ENCODE measurements at places on chromosomes 5 and 9.

DNA sequence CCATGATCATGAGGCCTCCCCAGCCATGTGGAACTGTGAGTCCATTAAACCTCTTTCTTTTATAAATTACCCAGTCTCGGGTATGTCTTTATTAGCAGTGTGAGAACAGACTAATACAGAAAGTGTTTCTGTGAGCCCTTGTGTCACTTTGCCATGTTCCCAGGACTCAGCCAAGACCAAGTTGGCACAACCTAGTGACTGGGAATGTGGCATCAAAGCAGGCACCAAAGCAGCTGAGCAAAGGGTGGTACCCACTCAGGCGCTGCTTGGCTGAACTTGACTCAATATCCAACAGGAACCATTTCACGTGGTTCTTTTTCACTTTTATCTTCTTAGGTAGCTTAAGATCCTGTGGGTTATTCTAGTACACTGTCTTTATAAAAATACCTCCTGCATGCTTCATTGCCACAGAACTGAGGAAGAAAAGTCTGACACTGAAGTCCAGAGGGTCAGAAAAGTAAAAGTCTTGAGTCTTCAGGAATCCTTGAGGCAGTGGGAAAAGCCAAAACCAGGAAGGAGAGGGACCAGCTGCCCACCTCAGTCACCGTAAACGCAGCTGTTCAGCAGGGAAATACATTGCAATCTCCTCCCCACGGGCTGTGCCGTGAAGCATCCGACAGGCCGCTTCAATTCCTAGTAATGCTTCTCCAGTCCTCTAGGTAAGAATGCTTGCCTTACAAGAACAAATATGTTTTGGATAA, 90.5 kb upstream of the RETREG1 start:
- no peak for DNase-seq

DNA sequence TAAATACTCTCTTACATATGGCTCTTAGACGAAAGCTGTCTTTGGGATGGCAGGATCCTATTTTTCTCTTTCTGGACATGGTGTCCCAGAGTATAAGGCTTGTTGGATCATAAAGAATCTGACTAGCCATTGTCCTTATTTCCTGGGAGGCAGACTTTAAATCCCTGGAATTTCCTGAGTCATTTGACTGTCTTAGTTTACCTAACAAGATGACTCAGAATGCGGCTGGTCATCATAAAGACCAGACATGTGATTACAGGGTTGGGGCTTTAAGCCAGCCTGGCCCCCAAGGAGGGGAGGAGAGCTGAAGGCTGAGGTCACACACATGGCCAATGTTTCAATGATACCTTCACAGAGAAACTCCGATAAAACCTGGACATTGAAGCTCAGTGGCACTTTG, 37.2 kb downstream of the FAM240B start:
- no peak for DNase-seq

- DNase-seq, result no peak
These were observed 20.3 kb downstream of the PAEP start for GRCh38 chr9:135581636-135582426.

DNA sequence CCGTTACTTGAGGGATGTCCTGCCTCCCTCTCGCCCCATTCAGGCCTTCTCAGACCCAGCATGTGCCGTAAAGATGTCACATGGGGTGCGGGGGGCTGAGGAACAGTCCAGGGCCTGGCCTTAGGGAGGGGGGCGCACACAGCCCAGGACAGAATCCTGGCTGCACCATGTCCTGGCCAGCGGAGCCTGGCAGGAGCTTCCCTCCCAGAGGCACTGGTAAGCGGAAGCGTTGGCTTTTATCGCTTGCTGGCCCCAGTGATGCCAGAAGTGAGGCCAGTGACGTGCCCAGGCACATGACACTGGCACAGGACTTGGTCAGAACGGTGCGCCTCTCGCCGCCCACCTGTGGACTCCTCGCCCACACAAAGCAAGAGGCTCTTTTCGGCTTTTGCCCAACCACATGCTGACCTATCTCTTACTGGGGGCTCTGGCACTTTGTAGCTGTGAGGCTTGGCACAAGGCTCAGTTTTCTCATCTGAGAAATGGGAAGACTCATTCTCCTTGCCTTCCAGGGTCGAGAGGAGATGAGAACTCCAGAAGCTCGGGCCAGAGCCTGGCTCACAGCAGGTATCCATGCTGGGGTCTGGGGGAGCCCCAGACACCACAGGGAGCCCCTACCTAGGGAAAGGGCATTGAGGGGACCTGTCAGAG, 59.0 kb downstream of the LMX1B start:
- no peak for DNase-seq

DNA sequence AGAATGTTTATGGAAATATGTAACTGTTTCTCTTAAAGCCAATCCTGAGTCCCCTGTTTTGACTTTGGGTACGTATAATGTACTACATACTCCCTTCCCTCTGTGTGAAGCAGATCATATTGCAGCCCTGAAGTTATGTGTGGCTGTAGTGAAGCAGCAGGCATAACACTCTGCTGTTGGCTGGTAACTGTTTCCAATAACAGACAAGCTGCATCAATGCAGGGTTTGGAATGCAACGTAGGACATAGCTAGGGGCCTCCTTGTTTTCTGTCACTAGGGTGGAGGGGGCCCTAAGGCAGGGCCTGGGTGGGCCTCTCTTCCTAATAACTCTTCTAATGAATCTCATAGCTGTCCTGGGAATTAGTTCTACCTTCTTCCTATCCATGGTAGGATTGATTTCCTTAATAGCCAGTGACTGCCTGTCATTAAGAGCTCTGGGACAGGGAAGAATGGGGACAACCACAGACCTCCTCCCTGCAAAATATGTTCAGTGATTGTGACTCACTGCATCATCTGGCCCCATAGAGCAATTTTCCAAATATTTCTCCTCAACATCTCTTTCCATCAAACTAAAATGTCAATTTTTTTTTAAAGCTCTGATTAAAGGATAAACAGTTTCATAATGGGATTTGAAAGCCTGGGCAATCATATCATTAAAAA, 129.6 kb upstream of the HMHB1 start:
- DNase-seq, result no peak

GRCh38 chr9:37989701-37990100, 79.3 kb downstream of the SHB start:
- no peak for DNase-seq

DNA sequence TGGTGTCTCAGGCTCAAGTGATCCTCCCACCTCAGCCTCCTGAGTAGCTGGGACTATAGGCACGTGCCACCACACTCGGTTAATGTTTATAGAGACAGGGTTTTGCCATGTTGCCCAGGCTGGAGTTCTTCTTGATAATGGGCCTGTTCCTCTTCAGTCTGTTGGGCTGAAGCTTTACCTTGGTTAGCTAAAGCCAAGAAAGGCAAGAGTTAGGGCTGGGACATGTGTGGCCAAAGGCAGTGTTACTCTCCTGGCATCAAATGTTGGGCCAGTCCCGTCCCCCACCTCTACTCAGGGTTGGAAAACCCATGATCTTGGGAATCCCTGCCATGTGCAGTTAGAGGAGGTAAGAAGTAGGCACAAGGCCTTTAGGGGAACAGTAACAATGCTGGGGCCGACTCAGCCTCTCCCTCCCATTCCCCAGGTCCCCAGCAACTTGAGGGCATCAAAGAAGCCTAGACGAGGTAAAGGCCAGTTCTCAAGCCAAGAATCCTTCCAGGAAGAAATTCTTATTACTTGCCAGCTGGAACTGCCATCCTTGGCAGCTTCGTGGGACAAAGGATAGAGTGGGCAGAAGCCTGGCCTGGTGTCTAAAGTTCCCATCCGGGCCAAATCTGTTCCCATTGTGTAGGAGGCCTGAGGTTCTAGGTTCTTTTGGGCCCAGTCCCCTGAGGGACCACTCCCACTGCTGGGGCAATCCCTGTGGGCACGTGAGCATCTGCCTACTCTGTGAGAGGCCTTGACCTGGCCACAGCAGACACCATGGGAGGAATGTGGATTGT, 4.5 kb downstream of the EGR1 start:
- no peak for DNase-seq

GRCh38 chr5:28493456-28493855, 1455.1 kb upstream of the CDH9 start:
- no peak for DNase-seq

DNA sequence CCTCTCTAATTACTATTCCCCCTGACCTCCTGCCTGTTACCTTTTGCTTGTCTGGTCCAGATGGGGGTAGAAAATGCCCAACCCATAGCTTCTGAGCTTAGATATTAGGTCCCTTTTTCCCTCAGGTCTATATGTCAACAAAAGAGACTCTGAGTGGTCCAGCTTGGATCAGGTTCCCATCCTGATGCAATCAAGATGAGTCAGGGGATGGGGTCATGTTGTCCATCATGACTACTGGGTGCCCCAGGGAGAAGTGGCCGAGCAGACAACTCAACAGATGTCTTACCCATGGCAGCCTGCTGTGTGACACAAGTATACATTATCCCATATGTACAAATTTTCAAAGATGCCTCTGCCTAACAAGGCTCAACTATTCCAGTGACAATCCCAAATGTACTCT, 9.1 kb upstream of the ANKH start:
- no peak for DNase-seq

DNA sequence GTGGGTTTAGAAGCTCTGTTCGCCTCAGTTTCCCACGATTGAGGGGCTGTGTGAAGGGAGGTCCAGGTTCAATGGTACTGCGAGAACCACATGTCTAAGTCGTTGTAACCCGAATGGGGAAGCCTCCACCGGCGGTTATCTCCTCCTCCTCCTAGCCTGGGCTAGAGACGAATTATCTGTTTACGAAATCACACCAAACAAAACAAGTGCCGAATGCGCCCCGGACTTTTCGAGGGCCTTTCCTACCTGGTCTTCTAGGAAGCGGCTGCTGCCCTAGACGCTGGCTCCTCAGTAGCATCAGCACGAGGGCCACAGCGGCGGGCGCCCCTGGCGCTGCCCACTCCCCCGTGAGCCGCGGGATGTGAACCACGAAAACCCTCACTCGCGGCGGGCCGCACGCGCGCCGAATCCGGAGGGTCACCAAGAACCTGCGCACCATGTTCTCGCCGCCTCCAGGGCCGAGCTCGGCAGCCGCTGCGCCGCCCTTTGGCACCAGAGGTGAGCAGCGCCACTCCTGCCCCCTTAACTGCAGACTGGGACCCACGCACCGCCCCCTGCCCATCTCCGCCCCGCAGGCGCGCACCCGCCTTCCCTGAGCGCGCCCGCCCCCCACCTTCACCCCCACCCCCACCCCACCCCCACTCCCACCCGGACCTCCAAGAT, at the start of gene CDKN2A:
CDKN2A (minus strand) TSS at position 500 of the 663 bp plus-strand sequence.
- DNase-seq, result no peak

- no peak for DNase-seq
These were observed 76.2 kb downstream of the SLF1 start for GRCh38 chr5:94694671-94695070.

DNA sequence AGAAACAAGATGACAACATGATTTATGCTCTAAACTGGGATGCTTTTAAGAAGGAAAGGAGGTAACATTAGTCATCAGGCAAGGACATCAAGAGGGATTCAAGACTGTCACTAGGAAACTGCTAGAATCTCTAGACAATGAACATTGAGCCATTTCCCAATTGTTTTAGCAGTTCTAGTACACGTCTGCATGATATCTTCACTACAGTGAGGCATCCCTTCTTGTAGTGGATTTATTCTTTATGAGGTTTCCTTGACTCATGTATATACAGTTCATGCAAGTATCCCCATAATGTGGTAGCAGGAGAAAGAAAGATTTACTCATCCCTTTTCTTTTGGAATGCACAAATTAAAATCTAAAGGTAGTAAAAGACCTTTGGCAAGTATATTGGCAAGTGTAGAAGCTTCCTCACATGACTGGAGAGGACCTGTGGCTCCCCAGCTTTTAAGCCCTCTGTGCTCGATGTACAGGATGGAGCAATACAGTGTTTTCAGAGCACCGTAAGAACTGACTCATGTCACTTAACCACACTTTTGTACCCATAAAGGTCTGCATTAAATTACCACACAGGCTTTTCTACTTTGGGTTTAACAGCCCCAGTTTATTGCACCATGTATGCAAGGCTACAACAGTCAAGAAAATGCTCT, 335.9 kb downstream of the SEMA5A start:
- no peak for DNase-seq

DNA sequence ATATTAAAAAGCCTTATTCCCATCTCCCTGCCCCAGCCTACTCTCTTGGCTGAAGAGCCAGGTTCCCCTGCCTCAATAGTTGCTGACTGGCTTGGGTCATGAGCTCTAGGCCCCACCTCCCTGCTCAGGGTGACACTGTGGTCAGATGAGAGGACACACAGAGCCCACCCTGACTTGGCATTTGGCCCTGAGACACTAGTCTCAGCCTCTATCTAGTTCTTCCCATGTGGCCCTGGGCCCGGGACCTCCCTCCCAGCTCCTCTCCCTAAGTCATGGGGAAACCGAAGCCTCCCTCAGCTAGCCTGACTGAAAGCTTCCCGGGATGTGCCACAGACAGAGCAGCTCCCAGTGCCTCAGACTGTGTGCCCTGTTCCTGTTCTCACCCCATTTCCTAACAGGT, 5.8 kb upstream of the MYOZ3 start:
- DNase-seq, result no peak

GRCh38 chr5:83703059-83703458, 17.6 kb downstream of the HAPLN1 start:
- no peak for DNase-seq

GRCh38 chr9:95089257-95090022, 228.1 kb downstream of the FANCC start:
- no peak for DNase-seq

DNA sequence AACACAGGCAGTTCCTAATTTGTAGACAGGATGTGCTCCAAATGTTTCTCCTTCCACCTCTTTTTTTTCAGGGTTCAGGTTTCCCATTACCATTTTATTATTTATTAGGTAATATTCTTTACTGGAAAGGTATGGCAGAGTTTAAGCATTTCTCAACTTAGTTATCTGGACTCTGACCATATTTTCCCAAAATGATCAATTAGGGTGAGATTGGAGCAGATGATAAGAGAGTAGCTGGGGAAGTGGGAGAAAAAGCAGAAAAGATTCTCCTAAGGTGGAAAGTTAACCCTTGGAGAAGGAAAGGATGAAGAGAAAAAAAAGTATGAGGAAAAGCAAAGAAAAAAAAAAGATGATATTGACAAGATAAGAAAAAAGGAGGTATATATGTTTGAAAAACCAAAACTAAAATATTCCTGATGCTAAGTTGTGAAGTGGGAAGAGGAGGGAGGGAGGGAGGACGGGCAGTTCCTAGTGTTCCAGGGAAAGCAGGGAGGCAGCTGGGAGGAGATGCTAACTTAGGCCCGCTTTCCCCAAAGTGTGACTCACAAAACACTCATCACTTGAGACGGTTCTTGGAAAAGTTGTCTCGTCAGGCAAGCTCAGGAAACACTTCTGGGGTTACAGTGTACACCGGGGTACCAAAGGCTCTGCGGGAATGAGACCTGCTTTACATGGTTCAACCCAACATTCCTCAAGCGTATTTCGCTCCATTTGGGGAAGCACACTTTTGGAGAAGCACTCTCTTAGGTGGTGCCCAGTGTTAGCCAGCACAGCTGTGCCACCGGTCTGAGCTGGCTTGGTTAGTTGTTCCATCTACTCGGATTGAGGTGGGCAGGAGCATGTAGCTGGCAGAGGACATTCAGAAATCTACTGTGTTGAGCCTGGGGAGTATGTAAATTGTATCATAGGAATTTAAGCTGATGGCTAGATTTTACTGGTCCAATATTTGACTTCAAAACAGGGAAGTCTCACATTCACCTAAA, 35.1 kb downstream of the B4GALT1 start:
- no peak for DNase-seq

Measured in activated naive CD8-positive, alpha-beta T cell treated with anti-CD3 and anti-CD28 coated beads, Interleukin-2, amount 50 U/mL, for 16 hours (primary cell).